ENCODE measurements at places on chromosomes 1 and 21.

DNA sequence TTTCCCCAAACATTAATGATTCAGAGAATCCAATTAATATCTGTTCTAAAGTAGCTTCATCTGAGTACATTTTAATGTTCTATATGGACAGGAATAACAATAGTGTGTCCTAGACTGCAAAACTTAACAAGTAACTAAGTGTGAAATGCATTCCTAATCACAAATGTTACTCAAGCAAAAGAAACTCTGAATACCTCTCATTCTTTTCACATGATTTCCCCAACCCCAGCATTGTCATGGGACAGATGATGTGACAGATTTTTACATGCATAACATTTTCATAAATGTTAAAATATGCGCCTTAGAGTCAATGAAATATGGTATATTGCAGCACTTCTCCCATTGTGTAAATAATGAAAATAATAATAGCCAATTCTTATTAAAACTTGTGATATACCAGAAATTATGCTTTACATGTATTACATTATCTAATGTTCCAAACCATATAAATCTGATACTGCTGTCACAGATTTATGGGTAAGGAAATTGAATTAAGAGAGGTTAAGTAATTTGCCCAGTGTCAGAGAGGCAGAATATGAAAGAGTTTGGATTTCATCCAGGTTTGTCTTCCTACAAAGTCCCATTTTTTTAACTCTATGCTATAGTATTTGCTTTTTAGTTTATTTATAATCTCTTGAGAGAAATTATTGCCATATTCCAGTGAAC, 269.4 kb downstream of the LRRC7 start:
- no peak for DNase-seq

DNA sequence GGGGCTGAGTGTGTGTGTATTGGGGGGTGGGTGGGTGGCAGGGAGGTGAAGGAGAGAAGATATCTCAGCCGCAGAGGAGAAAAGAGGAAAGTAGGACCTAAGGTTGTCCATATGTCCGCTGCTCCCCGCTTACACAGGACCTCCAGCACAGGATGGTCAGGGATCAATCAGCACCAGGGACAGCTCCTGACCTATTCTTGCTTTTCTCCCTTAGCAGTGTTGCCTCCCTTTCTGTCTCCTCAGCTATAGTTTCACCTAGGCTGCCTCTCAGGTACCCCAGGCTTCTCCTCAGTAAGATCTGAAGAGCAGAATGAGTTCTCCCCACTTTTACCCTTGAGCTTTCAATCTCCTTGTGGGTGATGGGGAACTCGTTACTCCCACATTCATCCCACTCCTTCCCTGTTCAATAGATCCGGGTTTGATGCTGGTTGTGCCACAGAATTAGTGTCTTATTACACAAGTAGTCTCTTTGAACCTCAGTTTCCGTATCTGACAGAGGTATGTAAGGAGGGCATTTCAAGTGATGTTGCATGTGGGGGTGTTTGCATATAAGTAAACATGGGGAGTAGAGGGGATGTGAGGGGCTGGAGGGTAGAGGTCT, 1.4 kb upstream of the DPH2 start:
- DNase-seq: no peak

- no peak for DNase-seq
Observed at GRCh38 chr1:30513396-30514136, 209.8 kb downstream of the MATN1 start.

- no peak for DNase-seq
Observed at GRCh38 chr1:47229031-47229885, 2.8 kb downstream of the TAL1 start.

DNA sequence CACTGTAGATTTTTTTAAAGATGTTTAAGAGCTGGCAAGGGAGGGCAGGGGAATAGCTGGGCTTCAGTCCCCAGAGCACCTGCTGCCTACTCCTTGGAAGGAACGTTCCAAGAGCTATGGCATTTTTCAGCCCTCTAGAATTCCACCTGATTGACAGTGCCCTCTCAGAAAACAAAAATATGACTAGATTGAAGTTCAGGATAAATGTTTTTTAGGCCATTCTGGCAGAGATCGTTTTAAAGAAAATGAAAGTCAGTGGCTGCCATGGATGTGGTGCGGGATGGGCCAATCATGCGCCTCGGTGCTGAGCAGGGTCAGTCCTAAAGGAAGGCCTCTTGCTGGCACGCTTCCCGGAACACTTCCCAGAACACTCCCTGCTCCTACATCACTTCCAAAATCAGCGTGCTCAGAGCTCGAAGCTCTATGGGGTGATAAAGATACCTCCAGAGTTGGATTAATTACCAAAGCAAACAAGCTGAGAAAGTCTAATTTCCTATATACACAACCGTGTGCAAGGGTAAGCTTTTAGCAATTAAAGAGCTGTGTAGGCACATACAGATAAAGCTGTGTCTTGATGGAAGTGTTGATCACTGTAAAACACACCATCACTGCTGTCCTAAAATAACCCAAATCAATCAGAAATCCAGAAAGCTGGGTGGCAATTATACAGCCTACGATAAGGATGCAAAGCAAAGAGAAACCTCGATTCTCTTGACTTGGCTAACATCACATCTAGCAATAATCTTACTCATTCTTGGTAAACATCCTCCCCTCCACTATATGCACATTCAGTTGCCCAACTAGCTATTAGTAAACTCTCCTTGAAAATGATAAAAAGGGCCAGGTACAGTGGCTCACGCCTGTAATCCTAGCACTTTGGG, 34.6 kb downstream of the TGFBR3 start:
- DNase-seq: no peak

GRCh38 chr1:38788341-38789336, 70.9 kb downstream of the RRAGC start:
- DNase-seq: no peak

GRCh38 chr1:109969907-109970306, 14.7 kb upstream of the AHCYL1 start:
- no peak for DNase-seq

All from vagina (tissue), 2 donors.